ENCODE measurements at places on chromosomes 3 and 15.
A peak's percentile ranks its signal among the peaks of the same experiment; 100 is the strongest.

DNA sequence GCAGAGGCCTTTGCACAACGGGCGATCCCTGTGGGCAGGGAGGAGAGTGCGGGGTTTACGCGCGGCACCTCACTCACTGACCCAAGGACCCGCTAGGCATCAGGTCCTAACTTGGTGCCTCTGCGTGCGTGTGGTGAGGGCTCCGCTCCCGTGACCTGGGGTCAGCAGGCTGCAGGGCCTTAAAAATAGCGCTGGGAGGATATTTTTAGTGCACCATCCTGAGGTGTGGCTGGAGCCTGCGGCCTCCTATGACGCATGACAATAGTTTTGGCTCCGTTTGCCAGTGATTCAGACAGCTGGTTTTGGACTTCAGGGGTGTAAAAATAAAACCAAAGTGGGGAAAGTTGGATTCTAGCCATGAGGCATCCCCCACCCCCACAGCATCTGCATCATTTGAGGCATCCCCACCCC, 139.0 kb downstream of the FAM43A start:
- DNase-seq = no peak

GRCh38 chr3:46536758-46537157, 29.3 kb downstream of the LRRC2 start:
- no peak for DNase-seq

DNA sequence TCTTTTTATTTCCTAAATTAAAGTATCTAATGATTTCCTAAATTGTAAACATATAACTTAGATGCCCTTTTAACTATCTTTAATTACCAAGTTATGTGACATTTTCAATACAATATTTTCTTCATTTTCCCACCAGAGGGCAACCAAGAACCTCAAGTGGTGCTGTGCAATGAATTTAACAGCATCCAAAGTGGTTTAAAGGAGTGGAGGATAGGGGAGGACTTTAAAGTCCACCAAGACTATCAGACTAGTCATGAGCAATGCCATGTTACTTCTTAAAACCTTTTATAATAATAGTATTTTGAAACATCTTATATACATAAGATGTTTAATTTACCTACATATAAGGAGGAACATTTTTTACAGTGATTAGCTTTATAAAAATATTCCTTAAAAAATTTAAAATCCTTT, 74.4 kb downstream of the DLG1 start:
- DNase-seq = no peak

DNA sequence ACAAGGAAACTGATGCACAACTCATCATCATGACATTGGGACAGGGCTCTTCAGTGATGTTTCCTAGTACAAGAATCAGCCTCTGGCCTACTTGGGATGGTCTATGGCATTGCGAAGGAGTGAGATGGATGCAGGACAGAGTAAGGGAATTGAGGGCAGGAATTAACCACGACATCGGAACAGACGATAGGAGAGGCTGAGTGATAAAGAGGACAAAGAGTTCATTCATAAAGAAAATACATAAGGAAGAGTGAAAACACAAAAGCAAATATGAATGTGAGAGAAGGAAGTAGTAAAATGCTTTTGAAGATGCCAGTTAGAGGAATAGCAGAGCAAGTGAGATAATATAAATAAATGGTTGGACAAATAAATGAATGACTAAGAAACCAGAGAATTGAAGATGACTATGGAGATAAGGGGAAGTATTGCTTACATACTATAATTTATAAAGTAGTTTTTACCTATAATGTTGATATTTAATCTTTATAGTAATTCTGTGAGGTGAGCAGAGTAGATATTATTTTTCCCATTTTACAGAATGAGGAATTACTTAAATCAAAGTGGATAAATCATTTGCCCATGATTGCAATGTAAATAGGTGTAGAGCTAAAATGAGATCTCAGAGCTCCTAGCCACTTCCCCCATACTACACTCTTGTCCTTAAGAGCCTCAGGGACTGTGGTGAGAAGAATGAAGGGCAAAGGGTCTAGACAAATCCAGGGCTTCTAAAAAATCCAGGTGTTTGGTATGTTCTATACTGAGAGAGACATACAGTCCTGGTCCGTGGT, 203.3 kb downstream of the DTWD1 start:
- DNase-seq = no peak

- no peak for DNase-seq
Observed at GRCh38 chr3:105352976-105353375, 13.7 kb upstream of the ALCAM start.

- DNase-seq = no peak
Observed at GRCh38 chr3:60009931-60010478, 960.2 kb upstream of the CFAP20DC start.

- no peak for DNase-seq
Observed at GRCh38 chr15:41443275-41443674, 26.4 kb downstream of the RTF1 start.

DNA sequence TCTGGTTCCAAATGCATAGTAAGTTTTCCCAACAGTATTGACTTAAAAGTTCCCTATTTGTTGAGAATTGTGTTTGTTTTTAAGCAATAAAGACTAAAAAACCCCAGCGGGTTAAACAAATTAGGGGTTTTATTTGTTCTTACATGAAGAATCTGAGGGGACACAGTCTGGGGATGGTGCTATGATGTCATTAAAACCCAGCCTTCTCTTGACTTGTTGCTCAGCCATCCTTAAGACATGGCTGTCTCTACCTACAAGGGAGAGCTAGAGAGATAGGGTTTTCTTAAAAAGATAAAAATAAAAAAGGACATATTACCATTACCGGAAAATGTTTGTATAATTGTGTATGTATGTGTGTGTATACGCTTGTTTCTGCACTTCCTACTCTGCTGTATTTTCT, 11.7 kb upstream of the ARL14 start:
- DNase-seq = no peak

GRCh38 chr3:41522612-41523011, 323.3 kb downstream of the CTNNB1 start:
- DNase-seq = no peak

DNA sequence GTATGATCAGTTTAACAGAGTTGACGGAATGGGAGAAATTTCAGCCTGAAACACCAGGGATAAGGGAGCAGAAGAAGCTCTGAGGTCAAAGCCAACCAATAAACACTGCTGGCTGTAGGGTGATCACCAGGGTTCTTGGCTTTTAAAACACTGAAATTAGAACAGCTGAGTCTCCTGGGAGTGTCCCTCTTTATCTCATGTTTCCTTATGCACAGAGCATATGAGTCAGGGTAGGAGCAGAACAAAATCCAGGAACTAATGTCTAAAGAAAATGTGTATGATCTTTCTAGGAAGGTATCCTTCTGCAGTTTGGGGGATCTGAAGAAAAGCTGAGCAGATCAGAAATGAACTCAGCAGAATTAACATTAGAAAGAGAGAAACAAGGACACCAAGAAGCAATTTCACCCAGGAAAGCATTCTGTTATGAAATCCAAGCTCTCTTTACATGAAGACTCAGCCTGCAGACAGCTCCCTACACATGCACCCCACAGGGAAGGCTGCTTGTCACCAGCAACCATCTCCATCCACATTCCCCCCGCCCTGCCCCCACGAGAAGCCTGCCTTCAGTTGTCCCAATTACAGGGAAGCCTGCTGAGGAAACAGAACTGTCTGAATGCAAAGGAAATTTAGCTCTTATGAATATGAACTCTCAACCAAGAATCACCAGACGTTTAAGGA, 469.7 kb downstream of the PDCD6IP start:
- no peak for DNase-seq

DNA sequence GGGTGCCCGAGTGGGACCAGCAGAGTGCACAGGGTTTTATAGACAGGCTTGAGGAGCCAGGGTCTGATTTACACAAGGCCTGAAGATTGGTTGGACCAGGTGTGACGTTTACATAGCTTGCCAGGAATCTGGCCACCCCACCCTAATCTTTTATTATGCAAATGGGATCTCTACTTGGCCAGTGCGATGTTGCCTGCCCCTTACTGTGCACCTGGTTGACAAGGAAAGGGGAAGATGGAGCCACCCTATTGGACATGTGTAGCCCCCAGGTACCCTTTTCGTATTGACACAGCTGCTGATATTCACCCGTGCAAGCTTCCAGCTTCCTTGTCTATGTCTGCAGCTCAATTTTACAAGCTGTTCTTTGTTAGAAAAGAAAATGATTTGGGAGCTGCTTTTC, 132.0 kb downstream of the ARNT2 start:
- no peak for DNase-seq

DNA sequence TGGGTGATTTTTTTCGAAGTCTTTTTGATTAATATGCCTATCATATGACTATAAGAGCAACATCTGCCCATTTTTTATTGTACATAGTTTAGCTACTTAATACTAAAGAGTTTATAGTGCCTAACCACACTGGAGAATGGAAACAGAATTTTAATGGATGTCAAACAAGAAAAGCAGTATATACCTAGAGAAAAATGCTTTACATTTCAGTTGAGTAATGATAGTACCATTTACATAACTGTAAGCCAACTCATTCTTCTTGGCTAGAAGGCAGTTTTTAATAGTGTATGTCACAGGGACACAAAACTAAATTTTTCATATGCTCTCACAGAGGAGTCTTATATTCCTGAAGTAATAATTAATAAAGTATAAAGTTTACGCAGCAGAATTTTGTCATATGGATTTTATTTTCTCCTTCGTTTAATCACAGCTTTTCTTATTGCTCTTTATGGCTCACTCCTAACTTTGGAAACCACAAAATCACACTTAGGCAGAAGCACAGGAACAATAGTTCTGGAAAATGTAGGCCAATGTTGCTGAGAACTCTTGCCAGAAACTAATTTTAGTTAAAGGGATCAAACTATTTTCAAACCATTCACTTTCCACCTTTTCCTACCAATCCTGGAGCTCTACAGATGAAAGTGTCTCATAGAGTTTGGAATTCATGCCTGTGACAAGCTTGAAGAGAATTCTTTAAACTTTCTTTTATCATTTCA, 243.6 kb downstream of the ZIC1 start:
- no peak for DNase-seq

GRCh38 chr3:196903740-196904139, 36.0 kb downstream of the SENP5 start:
- DNase-seq = no peak

DNA sequence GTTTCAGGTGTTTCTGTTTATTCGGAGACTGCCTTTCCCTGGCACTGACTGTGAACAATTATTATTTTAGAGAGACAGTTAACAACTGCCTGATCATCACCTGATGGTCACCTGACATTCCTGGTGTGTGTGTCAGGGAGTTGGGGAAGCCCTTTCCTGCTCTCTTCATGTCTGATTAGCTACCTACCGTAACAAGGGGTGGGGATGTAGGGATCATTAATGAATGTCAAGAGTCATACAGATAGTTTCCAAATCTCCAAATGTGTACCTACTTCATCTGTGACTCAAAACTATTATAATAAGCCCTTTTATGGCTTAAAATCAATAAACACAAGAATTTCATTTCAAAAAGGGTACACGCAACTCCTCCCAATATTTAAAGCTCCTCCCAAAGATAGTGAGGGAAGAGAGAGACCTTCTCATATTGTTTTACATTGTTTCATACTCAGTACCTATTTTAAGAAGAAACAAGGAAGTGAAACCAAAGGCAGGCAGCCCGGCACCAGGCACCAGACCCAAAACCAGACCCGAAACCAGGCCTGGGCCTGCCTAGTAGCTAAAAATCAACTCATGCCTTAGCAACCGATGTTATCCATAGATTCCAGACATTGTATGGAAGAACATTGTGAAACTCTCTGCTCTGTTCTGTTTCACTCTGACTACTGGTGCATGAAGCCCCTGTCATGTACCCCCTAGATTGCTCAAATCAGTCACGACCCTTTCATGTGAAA, 844.9 kb upstream of the ALCAM start:
- DNase-seq = no peak

DNA sequence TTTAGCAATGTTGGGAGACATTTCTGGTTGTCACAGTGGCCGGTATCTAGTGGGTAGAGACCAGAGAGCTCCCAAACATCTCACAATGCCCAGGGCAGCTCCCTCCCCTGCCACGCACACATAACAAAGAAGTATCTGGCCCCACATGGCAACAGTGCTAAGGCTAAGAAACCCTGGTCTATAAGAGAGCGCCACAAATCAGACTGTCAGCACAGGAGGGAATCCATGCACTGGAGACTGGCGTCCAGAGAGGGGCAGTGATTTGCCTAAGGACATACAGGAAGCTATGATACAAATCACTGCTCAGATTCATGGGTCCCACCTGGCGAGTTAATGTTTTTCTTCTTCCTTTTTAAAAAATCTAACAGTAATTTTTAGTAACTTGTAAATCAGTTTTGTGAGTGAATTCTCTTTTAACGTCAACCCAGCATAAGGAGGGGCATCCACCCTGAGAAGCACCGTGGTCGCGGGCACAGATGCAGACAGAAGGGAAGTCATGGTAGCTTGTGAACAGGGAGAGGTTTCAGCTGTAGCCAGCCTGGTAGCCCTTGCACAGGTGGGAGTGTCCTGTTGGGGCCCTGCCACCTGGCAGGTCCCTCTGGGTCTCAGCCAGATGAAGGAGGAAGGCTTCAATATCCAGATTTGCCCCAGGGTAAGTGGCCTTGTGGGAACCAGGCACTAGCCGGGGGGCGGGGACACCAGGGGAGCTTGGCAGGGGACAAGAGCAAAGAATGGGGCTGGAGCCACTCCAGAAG, 8.7 kb downstream of the ISG20 start:
- DNase-seq = peak; percentile 32

DNA sequence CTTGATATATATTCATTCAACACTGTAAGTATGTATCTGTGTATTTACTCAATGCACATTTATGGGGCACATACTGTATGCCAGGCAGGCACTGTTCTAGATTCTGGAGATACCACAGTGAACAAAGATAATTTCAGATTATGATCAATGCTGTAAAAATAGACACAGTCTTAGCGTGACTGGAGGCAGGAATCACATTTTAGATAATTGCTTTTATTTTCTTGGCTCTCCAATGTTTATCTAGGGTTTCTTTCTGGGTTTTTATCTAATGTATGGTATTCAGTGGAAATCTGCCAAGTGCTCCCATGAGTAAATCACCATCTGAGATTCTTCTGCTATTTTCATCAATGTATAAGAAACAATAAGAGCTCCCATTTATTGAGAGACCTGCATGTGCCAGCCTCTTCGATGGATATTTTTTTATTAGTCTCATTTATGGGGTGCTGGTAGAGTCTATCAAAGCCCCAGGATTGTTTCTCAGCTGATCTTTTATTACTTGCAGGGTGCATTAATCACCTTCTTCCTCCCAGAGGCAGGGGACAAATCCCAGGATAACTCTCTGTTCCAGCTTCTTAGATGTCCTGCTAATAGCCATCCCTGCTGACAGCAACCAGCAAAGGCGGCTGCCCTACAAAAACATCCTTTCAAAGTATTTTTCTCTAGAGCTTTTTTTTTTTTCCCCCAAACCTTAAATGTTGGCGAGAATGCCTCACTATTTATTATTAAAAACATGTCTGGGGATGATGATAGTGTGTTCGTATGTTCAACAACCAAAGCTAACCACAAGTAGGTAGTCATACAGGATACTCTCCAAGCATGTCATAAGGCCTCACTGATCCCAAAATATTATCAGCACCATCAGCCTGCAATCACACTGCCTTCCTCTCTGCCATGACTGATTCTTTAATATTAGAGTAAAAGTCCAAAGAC, 331.0 kb upstream of the RASGRP1 start:
- no peak for DNase-seq

GRCh38 chr15:77187751-77188464, 117.0 kb upstream of the TSPAN3 start:
- DNase-seq = no peak

Measured in activated T-cell treated with anti-CD3 and anti-CD28 coated beads, Interleukin-2, amount 50 U/mL, for 24 hours (primary cell).